ENCODE measurements at places on chromosomes 6 and 20.

GRCh38 chr6:80988286-80988685 lies 764.2 kb downstream of the TENT5A start:
- no peak for DNase-seq

DNA sequence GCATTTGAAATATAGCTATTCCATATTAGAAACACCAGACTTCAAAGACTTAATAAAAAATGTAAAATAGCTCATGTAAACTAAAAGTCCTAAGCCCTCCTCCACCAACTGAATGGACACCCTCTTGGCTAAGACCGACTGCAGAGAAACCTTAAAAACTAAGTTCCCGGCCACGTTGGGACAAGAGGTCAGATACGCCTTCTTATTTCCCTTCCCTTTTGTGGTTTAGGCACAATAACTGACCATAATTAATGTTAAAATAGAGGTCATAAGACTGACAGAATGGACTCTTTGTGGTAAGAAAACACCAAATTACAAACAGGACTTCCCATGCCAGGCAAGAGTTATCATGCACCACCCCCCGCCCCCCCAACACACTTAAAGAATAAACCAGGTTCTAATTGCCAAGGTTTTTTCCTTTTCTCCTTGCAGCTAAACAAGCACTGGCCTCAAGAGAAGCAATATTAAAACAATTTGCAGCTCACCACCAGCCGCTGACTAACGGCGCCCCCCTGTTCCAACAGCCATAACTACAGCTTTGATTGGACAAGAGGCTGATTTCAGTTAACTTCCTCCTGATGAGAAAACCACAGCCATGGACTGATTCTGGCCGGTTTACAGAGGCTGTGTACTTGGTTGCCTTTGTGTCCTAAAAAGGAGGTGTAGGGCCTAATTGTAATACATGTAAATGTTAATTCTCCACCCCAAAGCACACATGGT lies 10.7 kb upstream of the LAMP5 start:
- DNase-seq, result no peak

DNA sequence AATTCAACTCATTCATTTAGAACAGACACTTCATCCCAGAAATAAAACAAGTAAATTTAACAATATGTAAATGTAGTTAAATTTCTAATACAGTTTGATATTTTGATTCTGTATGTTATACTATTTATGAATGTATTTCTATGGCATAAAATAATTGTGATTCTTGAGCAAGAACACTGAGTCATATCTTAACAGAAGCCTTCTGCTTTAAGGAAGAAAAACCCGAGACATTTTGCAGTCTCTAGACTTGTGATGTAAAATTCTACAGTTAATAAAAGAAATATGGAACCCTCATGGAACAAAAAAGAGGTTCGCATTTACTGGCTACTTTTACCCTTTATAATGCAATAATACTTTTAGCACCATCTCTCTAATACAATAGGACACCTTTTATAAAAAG lies 47.9 kb upstream of the SCML4 start:
- no peak for DNase-seq

DNA sequence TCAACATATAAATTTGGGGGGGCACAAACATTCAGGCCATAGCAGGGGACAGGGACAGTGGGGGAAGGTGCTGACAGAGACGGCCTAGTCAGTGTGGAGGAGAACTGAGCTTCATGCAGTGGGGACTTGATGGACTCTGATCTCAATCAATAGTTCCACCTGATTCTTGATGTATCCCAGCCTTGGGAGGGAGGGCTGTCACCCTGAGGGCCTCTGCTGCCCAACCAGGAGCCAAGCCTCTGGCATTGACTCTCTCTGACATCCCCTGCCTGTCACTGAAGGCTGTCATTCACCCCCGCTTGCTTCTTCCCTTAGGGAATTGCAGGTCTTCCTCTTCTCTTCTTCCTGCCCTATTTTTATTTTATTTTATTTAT lies 180.6 kb upstream of the TAB2 start:
- DNase-seq, result no peak

DNA sequence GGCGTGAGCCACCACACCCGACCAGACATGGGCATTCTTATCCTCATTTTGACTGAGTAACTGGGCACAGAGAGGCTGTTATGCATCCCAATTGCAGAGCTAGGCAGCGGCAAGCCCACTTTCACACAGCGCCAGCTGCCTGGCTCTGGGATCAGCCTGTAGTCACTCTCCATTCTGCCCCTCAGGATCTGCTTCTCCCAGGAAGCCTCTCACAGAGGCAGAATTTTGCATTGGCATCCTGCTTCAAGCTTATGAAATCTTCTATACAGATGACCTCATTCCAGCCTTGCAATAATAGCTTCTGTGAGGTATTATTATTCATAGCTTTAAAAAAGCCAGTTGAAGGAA lies 37.0 kb upstream of the IER3 start:
- DNase-seq, result no peak
